ENCODE measurements at places on chromosomes 6 and 20.

DNA sequence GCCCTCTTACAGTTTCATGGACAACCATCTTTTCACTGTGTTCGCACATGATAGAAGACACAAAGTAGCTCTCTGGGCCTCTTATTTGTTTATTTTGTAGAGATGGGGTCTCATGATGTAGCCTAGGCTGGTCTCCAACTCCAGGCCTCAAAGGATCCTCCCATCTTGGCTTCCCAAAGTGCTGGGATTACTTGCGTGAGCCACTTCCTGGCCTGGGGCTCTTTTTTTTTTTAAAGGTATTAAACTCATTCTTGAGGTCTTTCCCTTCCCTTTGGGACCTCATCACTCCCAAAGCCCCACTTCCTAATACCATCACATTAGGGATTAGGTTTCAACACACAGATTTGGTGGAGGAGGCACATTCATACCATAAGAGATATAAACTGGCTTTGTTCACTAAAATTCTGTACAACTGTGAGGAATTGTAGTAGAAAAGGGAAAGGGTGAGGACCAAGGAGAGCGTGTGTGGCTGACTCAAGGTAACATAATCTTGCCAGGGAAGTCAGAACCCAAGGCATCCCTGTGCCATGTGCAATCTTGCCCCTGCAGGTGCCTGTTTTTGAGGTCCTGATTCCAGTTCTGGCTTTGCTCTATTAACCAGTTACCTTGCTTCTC is 45.5 kb downstream of the EIF2S2 start:
- DNase-seq: no peak

DNA sequence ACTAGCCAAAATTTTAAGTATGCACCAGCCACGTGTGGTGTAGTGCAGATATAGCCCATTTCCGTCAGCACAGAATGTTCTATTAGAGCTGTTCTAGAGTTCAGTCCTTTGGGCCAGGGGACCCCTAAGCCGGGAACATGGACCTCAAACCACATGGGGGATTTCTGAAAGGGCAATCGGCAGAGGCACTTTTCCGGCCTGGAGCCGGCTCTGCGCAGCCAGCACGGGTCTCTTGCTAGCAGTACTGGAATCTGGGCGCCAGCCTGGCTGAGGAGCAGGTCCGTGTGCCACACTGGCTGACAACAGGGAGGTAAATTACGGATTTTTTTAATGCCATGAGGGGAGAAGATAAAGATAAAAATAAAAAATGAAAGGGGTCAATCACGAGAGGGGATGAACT is 120.5 kb downstream of the SULF2 start:
- DNase-seq: no peak

DNA sequence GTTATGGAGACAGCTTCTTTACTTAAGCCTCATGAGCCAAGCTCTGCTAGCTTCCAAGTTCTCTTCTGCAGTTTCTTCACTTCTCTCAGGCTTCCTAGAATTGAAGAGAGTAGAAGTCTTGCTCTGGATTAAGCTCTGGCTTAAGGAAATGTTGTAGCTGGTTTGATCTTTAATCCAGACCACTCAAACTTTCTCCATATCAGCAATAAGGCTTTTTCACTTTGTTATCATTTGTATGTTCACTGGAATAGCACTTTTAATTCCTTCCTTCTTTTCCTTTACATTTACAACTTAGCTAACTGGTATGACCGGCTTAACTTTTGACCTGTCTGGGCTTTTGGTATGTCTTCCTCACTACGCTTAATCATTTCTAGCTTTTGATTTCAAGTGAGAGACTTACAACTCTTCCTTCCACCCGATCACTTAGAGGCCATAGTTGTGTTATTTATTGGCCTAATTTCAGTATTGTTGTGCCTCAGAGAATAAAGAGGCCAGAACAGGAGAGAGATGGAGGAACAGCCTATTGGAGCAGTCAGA is 236.6 kb upstream of the BMP2 start:
- DNase-seq: no peak

- DNase-seq: no peak
Measured at GRCh38 chr6:117497237-117497636, 14.8 kb downstream of the DCBLD1 start.

DNA sequence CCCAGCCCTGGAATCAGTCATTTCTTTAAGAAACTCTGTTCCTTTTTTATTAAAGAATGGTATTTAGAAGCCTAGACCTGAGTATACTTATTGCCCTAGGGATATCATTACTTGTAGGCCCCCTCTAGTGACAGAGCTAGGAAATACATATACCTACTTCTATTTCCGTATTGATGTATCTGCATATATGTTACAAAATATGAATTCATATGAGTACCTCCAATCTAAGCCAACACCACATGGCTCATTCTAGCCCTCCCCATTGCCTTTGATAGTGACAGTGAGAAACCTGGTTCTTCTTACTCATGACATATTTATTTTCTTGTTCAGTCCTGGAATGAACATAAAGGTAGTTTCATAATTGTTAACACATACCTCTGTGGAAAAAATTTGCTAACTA is 137.2 kb downstream of the FARS2 start:
- DNase-seq: no peak

GRCh38 chr6:26482338-26482737 is 17.8 kb upstream of the BTN1A1 start:
- DNase-seq: no peak

DNA sequence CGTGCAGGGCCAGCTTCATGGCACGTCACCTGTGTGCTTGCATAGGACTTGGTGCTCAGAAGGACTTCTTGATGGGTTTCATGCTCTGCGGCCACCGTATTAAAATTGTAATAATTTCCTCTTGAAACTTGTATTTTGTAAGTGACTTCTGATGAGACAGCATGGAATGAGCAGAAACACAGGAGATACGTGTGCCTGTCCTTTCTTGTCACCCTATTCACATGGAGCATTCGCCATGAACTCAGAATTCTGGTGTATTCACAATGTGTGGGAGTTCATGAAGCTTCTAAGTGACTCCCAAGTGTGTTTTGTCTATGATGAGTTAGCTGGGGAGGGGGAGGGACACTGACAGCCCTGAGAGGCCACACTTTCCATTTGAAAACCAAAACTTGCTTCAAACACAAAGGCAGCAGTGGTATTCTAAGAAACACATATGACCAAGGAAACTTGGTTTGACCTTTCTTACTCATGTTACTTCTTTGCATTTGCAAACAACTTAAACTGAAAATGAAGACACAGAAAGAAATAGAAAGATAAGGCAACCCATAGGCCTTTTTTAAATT is 92.1 kb upstream of the NEDD9 start:
- DNase-seq: peak; percentile 64

GRCh38 chr6:60867548-60867947 is 1418.5 kb downstream of the KHDRBS2 start:
- no peak for DNase-seq

- no peak for DNase-seq
Measured at GRCh38 chr6:79898076-79898475, 49.3 kb downstream of the ELOVL4 start.

- DNase-seq: no peak
Measured at GRCh38 chr20:61306937-61307475, 54.9 kb downstream of the CDH4 start.

GRCh38 chr6:7151381-7151780 is 43.6 kb downstream of the RREB1 start:
- DNase-seq: no peak

GRCh38 chr6:56345376-56345995 is 98.1 kb upstream of the COL21A1 start:
- no peak for DNase-seq

- no peak for DNase-seq
Measured at GRCh38 chr6:131270534-131270933, 135.3 kb downstream of the AKAP7 start.

GRCh38 chr6:125639466-125640020 is 109.9 kb upstream of the HEY2 start:
- DNase-seq: no peak

- DNase-seq: no peak
Measured at GRCh38 chr20:18218280-18218679, 70.0 kb upstream of the ZNF133 start.

DNA sequence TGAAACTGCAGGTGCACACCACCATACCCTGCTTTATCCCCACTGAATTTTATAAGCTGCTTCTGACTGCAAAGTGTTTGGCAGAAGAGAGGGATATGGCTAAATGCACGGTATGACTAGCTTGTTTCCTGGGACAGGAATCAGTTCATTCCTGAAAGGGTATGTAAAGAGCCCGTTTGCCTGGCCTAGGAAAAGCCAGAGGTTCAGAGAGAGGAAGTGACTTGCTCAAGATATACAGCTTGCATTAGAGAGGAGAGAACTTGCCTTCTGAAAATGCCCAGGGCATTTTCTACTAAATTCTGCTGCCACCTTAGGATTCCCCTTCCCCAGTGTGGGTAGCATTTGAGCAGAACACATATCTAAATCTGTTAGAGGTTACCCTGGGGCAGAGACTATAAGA is 683 bp upstream of the GCNT2 start:
- DNase-seq: no peak

DNA sequence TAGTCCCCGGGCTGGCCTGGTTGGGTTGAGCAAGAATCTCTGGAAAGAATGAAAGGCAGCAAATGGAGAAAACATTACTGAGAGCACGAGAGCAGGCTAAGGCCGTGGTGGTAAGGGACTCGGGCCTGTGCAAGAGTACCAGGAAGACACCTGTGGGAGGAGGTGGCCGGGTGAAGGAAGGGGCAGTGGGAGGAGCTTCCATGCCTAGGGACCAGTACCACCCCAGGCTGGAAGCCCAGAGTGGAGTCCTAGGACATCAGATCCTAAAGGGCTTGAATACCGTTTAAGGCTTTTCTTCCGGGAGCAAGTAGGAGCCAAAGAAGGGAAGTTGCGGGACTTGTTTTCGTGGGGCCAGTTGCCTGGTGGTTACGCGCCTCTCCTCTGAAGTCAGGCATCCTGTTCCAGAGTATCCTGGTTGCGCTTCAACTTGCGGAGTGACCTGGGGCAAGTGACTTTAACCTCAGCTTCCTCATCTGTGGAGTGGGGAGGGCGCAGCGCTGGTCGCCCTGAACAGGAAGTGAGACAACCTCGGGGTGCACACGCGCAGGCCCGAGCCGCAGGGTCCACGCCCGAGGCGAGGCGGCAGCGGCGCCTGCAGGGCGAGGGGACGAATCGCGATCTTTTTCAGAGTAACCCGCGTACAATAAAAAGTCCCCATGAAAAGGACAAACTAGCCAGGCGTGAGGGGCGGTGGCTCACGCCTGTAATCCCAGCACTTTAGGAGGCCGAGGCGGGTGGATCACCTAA is 1.1 kb upstream of the TPD52L2 start:
- peak; percentile 74 for DNase-seq

GRCh38 chr6:48774276-48774675 is 663.3 kb upstream of the PTCHD4 start:
- DNase-seq: no peak

DNA sequence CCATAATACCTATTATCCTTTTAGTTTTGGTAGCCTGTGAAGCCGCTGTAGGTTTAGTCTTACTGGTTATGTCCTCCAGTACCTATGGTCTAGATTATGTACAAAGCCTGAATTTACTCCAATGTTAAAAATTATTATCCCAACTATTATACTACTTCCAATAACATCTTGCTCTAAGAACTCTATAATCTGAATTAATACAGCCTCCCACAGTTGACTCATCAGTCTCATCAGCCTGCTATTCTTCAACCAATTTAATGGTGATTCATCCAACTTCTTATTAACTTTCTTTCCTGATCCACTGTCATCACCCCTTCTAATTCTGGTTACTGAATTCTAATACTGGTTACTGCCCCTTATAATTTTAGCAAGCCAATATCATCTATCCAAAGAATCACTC is 370.3 kb upstream of the OPRM1 start:
- DNase-seq: no peak

DNA sequence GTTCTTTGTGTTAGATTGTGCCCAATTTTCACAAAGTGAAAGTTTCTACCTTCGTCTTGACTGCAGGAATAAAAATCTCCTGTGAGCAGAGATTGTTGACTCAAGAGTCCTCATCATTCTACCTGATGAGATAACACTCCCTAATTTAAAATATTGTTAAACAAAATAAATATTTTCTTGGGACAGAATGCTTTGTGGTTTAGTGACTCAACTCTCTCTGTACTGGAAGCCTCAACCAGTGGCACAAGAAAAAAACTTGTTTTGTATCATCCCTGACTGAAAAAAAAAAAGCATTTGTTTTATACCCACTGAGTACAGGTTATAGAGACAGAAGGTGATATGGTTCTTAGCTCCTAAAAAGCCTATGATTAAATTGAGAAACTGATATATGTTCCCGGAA is 78.9 kb downstream of the CRYBG1 start:
- no peak for DNase-seq

- DNase-seq: no peak
Measured at GRCh38 chr6:88492824-88493223, 326.7 kb upstream of the CNR1 start.

DNA sequence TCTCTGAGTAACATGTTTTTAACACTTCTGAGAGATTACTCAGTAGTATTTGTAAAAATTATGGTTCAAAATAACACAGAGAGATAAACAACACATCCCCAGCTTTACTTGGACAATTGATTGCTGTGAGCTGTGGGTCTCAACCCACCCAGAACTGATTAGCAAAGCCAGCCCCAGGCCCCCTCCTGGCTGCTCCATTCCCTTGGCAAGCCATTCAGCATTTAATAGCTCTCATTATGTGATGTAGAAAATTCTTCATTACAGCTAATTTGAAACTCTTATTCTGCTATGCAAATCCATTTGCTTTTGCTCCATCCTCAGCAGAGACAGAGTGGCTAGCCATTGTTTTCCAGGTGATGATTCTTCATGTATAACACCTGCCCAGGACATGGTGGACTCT is 16.6 kb upstream of the SIRT5 start:
- no peak for DNase-seq

GRCh38 chr6:9540534-9541126 is 874.2 kb downstream of the TFAP2A start:
- DNase-seq: no peak

DNA sequence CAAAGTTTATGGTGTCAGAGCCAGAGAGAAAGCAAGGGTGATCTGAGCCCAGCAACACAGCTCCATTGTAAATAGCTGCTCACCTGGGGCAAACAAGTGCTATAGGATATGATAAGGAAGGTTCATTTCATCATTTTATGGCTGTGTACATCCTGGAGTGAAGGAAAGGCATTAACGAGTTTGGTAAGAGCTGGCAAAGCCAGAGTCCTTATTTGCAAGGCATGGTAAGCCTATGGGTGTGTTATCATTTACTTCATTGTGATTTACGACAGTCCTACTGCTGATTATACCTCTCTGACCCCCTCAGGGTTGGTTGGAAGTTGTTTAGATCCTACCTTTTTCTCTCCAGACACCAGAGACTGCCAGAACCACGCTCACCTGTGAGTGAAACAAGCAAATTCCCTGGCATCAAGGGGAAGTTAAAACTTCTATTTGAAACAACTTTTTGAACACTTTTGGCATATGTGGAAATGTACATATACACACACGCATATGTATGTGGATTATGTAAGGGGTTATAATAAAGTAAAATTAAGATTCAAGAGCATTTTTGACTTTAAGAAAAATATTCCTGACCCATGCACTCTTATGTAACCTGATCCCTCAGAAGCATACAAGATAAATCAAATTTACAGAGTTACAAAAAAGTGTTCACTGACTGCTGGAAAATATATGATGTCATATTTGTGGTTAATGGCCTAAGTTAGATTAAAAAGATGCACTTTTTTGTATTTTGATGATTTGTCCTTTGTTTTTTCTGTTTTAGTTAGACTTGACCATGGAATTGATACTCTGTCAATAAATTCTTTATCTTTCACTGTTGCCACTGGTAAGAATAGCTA is 40.4 kb upstream of the EDN1 start:
- DNase-seq: no peak

GRCh38 chr20:23641936-23642751 is 4.4 kb upstream of the CST3 start:
- no peak for DNase-seq

- DNase-seq: no peak
Measured at GRCh38 chr6:5667737-5668136, 339.0 kb downstream of the NRN1 start.
